RCC 7860 (cell line): ENCODE measurements at places on chromosomes 7 and 10.

DNA sequence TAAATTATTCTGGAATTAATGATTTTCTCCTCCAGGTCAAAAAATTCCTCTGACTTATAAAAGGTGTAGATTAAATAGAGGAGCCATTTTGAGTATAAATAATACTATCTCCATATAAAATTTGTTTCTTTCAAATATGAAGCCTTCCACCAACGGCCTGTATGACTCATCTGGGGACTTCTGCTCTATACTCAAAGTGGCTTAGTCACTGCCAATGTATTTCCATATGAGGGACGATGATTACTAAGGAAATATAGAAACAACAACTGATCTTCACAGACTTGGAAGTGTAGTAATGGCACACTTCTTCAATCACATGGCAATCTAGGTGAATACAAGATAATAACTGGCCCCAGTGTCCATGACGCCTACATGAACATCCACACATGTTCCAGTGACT is 335.6 kb upstream of the HGF start:
- DNase-seq, result peak; percentile 83

DNA sequence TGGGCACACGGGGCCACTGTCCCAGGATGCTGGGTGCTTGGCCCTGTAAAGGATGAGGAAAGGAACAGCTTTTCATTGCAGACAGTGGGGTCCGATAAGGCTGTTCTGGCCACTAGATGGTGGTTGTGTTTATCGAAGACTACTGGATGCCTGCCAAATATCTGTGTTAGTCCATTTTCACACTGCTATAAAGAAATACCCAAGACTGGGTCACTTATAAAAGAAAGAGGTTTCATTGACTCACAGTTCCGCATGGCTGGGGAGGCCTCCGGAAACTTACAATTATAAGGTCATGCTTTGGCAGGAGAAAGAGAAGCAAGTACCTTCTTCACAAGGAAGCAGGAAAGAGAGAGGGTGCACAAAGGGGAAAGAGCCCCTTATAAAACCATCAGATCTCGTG is 32.2 kb upstream of the GARS1 start:
- DNase-seq, result peak; percentile 42

DNA sequence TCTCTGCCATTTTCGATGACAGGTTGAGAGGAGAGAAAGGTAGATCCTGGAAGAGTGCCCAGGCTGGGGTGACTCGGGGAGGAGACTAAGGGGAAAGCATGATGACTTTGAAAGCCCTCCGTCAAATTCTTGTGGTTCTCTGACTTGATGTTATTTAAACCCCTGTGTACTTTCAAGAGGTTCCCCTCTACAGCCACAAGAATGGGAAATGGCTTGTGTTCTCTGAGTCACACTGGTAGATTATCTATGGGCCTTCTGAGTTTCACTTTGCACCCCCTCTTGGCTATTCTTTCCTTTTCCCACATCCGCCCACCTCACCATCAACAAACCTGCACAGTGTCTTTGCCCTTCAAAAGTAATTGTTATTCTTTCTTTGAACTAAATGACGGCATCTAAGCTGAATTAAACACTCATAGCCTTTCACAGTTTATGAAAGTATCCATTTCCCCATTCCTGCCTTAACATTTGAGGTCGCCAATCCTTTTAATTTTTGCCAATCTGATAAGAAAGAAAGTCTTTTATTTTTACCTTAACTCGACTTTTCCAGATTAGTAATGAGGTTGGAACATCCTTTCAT is 24.1 kb downstream of the PRF1 start:
- DNase-seq, result peak; percentile 88

GRCh38 chr10:86266446-86267242 is 100.0 kb downstream of the GRID1 start:
- DNase-seq, result no peak

- DNase-seq, result no peak
These were observed 97.5 kb upstream of the NPS start for GRCh38 chr10:127451628-127452027.

DNA sequence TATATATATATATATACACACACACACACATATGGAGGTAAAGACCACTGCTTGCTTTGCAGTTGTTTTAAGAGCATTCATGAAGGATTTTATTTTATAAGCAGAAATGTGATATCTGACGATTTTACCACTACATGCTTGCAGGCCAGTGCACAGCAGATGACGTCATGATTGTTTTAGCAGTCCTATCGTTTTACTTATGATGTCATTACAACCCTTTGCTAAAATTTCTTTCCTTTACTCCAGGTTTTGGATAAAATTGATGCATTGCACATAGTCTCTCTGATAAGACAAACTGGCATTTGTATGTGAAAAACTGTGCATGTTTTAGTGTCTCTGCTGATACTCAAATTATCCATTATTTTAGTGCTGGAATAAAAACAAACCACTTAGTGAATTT is 9.2 kb downstream of the EGFR start:
- DNase-seq, result no peak

GRCh38 chr10:80540981-80541750 is 3.5 kb downstream of the SH2D4B start:
- DNase-seq, result no peak

DNA sequence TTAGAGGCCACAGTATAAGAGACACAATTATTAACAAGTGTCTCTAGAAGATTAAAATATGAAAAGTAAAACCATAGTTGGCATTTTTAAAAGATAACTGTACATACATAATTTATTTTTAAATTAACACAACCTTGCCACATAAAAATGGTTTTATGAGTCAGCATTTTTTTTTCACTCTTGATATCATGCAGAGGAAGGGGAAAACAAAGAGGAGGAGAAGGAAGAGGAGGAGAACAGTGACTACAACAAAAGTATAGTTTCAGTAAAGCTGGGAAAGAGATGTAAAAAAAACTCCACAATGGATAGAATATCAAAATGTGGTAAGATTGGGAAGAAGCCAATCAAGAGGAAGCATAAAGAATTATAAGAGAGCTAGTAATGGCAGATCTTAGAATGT is 34.0 kb downstream of the CH25H start:
- no peak for DNase-seq

DNA sequence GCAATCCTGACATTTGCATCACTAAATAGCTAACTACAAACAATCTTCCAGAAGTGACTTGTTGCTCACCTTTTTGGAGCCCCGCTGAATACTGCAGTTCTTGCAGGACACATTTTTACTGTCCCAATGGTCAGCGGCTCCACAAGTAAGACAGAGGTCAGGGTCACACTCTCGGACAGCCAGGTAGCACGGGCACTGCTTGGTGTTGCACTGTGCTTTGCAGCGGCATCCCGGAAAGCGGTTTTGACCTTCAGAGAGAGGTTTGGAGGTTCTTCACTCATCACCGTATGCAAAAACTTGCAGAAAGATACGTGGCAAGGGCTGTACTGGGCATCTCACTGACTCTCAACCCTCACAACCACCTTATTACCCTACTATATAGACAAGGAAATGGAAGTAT is 70.2 kb downstream of the EZH2 start:
- DNase-seq, result no peak

DNA sequence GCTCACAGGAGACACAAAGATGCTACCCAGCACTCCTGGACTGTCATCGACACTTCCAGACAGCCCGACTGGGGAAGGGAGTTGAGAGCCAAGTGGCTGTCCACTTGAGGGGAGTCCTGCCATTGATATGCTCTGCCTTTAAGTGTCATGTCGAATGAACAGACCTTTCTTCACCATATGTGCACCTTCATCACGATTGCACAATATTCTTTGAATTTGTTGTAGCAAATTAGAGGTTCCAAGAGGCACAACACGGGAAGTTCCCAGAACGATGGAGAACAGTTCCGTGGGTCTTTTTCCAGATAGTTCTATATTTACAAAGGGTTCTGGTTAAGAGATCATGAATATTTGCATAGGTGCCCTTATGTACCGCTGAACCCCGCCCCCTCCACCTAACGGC is 16.0 kb downstream of the SLC18A2 start:
- DNase-seq, result no peak
